Stimulated activated CD4-positive, alpha-beta T cell treated with anti-CD3 and anti-CD28 coated beads, Interleukin-4, amount 100 ng/mL, for 48 hours (primary cell): ENCODE measurements at places on chromosomes 16 and 17.

- DNase-seq = no peak
These were observed 138.3 kb downstream of the CHD9NB start for GRCh38 chr16:52914428-52914827.

DNA sequence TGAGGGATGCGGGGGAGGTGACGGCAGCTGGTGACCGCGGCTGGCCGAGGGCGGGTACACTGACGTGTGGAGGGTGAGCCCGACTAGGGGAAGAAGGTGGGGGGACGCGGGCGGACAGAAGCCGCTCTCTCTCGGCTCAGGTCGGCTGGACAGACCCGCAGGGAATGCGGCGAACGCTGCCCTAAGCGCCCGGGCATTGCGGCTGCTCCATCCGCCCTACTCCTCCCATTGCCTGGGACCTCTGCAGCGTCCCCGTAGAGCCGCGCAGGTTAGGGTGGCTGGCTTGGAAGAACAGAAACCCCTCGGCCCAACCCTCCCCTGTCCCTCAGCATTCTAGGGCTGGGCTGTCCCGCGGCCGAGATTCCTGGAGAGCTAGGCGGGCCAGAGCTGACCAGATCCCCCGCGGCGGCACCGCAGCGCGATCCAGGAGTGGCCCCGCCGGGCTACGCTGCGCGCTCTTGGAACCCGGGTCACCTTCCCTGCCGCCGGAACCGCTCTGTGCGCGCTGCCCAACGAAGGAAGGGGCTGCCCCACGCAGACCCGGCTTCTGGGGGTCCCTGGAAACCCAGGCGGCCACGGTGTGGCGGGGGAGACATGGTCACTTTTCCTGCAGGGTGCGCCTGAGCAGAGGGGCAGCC lies 3.0 kb downstream of the DLX4 start:
- no peak for DNase-seq

GRCh38 chr16:87584271-87584670 lies 18.0 kb upstream of the JPH3 start:
- no peak for DNase-seq

GRCh38 chr16:53511084-53511402 lies 8.0 kb upstream of the AKTIP start:
- DNase-seq = no peak

GRCh38 chr16:17416461-17417311 lies 54.1 kb downstream of the XYLT1 start:
- peak; percentile 15 for DNase-seq

- DNase-seq = no peak
These were observed 1.1 kb upstream of the TPPP3 start for GRCh38 chr16:67394155-67395104.

- no peak for DNase-seq
These were observed 673.8 kb downstream of the WWOX start for GRCh38 chr16:78773291-78773702.
